IPS DF 19.7 (cell line): ENCODE measurements at places on chromosomes 13 and 19.

GRCh38 chr19:43457809-43458208 lies 7.6 kb downstream of the LYPD3 start:
- DNase-seq: no peak

DNA sequence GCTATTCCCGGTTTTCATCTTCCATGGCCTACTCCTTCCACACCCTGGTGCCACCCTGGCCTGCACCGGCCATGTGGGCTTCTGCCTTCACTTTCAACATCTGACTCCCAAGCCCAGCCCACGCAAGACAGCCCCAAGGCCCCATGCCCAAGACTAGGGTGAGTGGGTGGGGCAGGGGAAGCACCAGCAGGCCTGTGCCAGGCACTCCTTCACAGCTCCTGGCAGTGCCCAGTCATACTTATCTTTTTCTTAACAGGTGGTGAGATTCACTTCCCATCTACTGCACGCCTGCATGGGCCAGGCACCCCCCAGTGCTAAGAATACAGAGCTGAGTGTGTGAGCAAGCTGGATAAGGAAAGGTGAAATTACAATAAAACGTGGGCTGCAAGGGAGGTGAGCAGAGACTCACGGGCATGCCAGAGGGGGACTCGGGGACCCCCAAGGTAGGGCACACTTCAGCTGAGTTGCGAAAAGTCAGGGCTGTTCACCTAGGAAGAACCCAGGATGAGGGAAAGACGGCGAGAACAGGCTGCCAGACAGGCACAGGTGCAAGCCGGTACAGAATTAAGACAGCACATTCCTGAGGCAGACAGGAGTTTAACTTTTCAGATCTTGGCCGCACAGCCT lies 55.7 kb downstream of the COL4A1 start:
- no peak for DNase-seq

GRCh38 chr13:67416047-67416925 lies 186.2 kb upstream of the PCDH9 start:
- DNase-seq: peak; percentile 15

GRCh38 chr13:109105899-109106298 lies 476.5 kb downstream of the MYO16 start:
- no peak for DNase-seq

GRCh38 chr13:88217883-88218282 lies 546.7 kb downstream of the SLITRK5 start:
- no peak for DNase-seq

DNA sequence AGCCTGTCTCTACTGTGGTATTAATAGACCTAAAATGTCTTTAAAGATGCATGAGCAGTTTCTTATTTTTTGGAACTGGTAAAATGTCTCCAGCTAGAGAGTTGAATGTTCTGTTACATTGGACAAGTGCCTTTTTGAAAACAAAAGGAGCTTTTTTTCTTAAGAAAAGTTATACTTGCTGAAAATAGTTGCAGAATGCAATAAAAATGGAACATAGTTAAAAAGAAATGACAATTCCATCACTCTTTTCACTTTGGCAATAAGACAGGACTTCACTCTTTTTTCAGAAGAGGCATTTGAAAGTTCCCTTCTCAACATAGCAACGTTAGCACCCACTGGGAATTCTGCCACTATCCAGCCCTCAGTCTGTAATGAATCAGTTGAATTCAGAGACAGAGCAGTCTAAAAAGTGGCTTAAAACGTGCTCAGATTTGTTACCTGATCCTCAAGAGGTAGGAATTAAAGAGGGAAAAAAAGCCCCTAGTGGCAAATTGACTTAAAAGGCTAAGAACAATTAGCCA lies 10.1 kb downstream of the RGCC start:
- no peak for DNase-seq

DNA sequence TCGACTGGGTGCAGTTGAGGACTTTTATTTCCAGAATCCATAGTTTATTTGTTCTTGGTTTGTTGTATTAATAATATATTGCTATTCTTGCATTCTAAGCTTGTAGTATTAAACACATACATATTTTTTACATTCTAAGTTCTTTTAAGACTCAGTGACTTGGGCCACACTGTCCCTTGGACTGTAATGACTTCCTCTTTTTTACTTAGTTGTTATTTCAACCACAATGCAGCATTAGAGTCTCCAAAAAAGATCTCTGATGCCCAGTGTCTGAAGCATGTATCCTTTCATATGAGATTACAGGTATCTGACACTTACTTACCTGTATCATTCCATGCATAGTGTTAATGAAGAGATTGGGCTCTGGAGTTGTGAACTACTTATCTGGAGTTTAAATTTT lies 864.9 kb upstream of the PCDH20 start:
- no peak for DNase-seq

DNA sequence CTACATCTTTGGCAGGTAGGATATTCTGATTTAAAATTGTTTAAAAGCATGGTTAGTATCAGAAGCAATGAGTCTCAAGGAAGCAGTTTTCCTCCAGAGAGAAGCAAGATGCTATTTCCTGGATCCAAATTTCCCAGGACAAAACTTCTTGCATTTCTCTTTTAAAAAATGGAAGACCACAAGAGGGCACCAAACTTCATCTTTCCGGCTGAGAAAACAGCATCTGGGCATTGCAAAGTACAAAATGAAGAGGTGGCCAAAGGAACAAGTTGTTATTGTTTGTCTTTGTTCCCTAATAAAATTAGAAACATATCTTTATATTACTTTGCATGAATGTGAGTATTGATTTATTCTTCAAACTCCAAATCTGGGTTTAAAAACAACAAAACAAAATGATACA lies 60.0 kb upstream of the LRCH1 start:
- no peak for DNase-seq

DNA sequence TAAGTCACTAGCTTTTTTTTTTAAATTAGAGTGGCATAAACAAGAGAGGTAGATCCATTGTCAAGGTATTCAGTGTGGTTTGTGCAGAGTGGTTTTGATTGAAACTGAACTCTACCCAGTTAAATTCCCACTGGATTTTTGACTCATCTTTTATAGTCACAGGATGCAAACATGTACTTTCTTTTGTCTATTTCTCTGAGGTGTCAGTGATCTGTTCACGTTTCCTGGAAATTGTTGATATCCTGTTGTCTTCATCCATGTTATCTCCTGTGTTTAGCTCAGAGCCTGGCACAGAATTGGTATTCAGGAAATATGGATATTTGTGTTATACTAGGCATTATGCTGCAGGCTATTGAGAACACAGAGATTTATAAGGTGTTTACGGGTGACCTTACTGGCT lies 119.7 kb downstream of the PCCA start:
- DNase-seq: no peak

DNA sequence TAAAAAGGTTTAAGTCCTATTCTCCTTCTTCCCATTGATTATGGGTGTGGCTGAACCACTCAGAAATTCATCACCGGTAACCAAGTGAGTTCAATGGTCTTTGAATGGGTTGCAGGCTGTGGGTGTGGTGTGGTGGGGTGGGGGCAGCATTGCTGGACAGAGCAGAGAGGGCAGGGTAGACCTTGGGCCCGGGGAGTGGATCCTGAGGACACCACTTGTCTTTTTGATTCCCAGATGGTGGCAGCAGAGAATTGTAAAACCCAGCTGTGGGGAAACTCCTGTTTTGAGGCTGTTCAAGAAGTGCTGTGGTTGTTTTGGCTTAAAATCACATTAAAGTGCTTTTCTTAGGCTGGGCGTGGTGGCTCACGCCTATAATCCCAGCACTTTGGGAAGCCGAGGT lies 45.8 kb upstream of the RGCC start:
- peak; percentile 15 for DNase-seq

DNA sequence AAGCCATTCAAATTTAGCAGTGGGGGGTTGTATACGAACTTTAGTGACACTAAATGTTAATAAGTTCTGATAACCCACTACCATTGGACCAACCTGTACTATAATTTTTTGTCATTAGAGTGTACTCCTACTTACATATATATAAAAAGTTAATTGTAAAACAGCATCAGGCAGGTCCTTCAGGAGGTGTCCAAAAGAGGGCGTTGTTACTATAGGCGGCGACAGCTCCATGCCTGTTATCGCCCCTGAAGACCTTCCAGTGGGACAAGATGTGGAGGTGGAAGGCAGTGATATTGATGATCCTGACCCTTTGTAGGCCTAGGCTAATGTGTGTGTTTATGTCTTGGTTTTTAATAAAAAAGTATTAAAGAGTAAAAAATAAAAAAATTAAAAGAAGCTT lies 27.5 kb downstream of the SPRYD7 start:
- DNase-seq: no peak

DNA sequence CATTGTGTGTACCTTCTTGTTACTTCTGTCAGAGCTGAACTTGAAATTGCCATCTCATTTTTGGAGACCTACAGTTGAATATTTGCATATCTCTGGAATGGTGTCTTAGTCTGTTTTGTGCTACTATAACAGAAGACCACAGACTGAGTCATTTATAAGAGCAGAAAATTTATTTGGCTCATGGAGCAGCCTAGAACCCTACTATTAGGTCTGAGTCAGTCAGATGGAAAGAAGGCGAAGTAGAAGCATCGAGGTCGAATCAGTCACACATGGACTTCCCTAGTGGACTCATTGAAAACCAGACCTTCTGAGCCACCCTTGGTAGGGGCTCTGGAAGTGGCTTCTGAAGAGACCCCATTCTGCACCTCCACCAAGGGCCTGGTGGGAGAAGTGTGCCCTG lies 33.9 kb upstream of the TPT1 start:
- no peak for DNase-seq

DNA sequence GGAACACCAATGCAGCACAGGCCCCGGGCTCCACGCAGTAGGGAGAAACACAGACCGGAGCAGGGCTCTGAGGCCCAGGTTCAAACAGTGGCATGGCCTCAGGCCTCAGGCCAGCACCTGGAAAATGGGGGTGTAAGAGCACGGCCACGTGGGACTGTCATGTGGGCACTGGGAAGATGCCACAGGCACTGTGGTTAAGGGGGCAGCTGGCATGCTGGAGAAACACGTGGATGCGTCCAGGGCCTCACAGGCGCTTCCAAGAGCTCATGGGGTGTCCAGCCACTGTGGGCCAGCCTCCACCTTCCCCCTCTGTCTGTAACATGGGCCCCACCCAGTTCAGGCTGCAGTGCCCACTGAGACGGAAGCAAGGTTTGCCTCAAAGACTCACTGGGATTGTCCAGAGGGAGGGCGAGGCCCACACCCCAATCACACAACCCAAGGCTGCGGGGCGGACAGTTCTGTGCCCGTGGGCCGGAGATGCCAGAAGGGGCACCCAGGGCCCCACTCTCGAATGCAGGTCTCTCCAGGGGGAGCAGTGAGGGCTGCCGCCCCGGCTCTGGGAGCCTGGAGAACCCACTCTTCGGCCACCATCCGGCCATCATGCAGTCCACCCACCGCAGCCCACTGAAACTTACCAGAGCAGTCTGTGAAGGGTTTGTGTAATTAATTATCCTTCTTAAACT lies 6.3 kb upstream of the MBD3 start:
- DNase-seq: no peak

GRCh38 chr19:42276284-42276683 lies 7.2 kb downstream of the CIC start:
- DNase-seq: no peak

DNA sequence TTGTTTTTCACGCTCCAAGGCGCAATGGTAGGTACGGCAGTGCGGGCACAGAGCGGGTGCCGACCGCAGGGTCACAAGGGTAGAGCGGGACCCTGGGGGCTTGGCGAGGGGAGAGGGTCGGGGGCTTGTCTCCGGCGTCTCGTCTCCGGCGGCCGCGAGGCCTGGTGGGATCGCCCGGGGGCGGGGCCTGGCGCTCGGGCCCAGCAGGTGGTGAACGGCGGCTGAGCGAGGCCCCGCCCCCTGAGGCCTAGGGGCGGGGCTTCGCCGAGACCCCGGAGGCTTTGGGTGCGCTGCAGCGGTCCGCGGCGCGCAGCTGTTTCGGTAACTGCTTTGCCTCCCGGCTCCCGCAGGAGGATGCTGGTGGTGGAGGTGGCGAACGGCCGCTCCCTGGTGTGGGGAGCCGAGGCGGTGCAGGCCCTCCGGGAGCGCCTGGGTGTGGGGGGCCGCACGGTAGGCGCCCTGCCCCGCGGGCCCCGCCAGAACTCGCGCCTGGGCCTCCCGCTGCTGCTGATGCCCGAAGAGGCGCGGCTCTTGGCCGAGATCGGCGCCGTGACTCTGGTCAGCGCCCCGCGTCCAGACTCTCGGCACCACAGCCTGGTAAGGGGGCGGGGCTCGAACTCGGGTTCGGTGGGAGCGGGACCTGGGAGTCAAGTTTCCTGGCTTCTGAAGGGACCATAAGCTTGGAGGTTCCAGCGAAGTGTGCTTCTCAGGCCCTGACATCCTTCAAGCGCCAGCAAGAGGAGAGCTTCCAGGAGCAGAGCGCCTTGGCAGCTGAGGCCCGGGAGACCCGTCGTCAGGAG lies at the start of gene TSEN34:
Gene TSEN34 (plus strand): TSS at position 298 of the 800 bp plus-strand sequence. CDS start 57 bp downstream, at position 355.
- DNase-seq: no peak

GRCh38 chr13:47213047-47213446 lies 316.2 kb upstream of the HTR2A start:
- DNase-seq: no peak

DNA sequence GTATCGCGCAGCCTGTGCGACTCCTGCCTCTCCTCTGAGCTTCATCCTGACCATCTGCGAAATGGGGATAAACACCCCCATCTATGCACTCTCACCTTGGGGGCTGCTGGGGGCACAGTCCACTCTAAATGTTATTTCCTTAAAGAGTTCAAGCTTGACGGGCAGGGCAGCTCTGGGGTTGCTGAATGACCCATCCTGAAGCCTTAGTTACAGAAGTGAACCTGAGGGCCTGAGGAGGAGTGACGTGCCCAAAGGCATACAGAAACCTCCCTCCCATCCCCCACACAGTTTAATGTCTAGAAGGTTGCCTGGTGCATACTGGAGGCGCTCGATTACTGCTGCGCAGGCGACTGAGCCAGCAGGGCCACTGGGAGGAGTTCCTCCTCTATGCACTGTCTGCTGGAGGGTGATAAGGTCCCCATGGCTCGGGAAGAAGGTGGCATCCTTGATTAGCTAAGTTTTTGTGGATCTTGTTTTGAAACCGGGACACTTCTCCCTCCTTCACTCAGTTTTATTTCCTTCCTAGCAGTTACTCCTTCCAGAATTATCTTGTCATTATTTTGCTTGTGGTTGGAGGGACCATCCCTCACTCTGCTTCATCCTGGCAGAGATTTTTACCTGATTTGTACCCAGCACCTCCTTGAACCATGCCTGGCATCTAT lies 572 bp upstream of the FKBP8 start:
- DNase-seq: no peak

- DNase-seq: no peak
Observed at GRCh38 chr19:862581-863314, 3.3 kb downstream of the CFD start.

GRCh38 chr19:55611300-55611982 lies 6.0 kb downstream of the ZNF865 start:
- no peak for DNase-seq

DNA sequence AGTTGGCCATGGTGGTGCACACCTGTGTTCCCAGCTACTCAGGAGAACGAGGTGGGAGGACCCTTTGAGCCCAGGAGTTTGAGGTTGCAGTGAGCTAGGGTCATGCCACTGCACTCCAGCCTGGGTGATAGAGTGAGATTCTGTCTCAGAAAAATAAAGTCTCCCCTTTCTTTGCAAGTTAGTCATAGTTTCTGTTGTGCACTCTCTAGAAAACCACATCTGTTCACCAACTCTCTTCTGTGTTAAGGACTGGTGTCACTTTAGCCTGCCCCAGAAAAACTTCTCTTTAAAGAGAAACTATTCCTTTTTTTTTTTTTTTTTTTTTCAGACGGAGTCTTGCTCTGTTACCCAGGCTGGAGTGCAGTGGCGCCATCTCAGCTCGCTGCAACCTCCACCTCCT lies 4.9 kb upstream of the CHST8 start:
- DNase-seq: no peak

- no peak for DNase-seq
Observed at GRCh38 chr19:20558011-20558410, 7.6 kb downstream of the ZNF737 start.
